GM12878 (cell line): ENCODE measurements at places on chromosomes 7 and 10. TPM values are rescaled to one million over a fixed set of nuclear protein-coding genes. Genes with fewer than 3 reads are reported as not detected.

DNA sequence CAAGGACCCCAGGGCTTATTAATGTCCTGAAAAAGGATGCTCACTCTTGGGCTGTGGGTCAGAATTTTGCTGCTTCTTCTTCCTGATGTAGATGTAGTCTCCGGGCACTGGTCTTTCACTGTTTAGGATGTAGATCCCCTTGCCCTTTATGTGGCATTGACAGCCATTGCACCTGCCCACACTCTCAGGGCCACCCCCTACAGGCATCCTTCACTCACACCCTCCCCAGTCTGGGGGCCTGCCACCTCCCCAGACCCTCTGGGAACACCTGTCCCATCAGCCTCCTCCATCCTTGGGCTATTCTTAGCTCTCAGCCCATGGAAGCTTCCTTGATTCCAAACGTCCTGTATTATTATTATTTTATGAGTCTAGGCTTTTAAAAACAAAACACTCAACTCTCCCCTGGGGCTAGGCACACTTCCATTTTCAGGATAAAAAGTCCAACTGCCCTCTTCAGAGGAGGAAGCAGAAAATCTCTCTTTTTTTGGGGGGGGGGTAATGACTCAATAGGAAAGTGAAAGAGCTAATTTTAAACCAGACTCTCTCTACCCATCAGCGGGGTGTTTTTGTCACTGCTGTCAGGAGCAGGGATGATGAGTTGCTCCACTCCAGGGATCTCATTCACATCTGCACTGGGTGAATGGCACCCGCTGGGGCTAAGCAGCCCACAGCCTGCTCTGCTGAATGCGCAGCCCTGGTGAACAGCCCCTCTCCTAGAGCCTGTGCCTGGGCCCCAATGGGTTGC is 11.5 kb upstream of the KLRG2 start:
- H3K27ac ChIP-seq: peak overlapping the region; percentile 84
- peaks cover 24% of the 10 kb centered on the region for H3K4me1 ChIP-seq
- no peaks in the 10 kb centered on the region for H3K36me3 ChIP-seq
- DNase-seq: peak; percentile 47
- no peaks in the 10 kb centered on the region for H3K27me3 ChIP-seq

Gene NKX2-3
- polyA plus RNA-seq: not detected in 2 replicates

DNA sequence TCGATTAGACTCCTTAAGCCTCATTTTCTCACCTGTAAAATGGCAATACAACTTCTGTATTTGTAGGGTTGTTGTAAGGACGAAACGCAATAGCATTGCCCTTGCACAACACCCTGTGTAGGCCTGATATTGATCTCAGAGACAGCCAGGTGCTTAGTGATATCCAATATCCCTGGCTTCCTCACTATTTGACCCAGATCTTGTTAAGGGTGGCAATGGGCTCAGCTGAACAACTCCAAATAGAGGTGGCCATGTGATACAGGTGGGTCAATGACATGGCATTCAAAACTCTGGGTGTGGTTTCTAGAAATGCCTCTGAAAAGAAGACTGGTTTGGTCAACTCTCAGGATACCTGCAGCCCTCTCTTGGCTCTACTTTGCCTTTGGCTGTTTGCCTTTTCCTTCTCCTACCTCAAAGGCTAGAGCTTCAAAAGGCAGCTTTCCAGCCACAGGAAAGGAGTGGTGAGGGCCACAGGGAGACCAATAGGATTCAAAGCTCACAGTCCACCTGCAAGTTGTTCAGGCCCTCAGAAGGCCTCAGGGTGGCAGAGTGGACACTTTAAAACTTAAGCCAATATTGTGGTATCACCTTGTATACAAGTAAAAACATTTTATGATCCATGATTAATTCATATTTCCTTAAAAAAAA is 14.9 kb upstream of the GATAD1 start:
- H3K27me3 ChIP-seq: no peaks in the 10 kb centered on the region; the same call in 1 of the 2 replicates
- no peaks in the 10 kb centered on the region for H3K4me1 ChIP-seq
- H3K4me3 ChIP-seq: no peak overlapping the region
- H3K36me3 ChIP-seq: no peaks in the 10 kb centered on the region

DNA sequence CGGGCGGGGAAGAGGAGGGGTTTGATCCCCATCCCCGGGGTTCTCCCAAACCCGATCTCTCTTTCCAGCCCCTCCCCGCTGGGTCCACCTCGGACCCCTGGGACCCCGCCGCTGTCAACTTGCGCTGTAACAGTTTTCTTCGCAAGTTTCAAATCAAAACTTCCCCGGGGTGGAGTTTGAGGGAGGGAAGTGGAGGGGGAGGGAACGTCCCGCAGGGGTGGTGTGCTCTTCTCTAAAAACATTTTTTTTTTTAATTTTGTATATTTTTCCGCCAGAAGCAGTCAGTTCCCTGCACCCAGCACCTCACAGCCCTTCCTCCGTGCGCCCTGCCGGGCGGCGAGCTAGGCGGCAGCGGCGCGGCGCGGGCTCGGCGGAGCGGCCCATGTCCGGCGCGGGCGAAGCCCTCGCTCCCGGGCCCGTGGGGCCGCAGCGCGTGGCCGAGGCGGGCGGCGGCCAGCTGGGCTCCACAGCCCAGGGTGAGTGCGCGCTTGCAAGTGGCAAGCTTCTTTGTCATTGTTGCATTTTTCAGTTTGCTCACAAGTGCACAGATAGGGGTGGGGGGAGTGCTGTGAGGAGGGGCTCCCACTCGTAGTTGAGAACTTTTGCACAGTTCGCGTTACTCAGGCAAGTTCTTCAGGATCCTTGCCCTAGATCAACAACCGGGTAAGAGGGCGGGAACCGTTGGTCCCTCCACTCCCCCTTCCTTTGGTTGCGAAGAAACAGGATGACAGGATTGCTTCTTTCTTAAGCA is 933 bp downstream of the MDFIC start:
- peaks cover 20% of the 10 kb centered on the region for H3K4me1 ChIP-seq
- no peaks in the 10 kb centered on the region for H3K36me3 ChIP-seq
- peak overlapping the region; percentile 92 for H3K27ac ChIP-seq
- no peak for DNase-seq
- H3K4me3 ChIP-seq: peak overlapping the region; percentile 85

- no peak for DNase-seq
- H3K4me3 ChIP-seq: no peak overlapping the region
- H3K36me3 ChIP-seq: no peaks in the 10 kb centered on the region
- H3K27ac ChIP-seq: no peak overlapping the region
- no peaks in the 10 kb centered on the region for H3K4me1 ChIP-seq
These were observed 156.3 kb downstream of the ZNF248 start for GRCh38 chr10:37700886-37701780.

DNA sequence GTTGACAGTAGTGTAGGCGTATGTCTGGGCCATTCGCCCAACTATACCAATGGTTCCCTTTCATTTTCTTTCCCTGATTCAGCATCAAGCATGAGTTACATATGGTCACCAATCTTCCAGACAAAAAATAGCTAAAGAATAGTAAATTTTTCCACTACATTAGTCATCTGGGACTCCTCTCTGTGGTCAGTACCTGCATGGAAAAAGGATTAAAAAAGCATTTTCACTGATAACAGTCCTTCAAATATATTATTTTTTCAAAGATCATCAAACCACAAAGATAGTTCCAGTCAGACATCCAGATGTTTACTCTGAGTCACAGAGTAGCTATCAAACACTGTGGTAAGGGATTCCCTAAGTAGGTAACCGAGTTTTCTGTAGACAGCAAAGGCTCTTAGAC is 302.6 kb upstream of the SEMA3D start:
- no peak overlapping the region for H3K27ac ChIP-seq
- H3K4me1 ChIP-seq: no peaks in the 10 kb centered on the region
- H3K27me3 ChIP-seq: no peaks in the 10 kb centered on the region
- no peaks in the 10 kb centered on the region for H3K36me3 ChIP-seq

DNA sequence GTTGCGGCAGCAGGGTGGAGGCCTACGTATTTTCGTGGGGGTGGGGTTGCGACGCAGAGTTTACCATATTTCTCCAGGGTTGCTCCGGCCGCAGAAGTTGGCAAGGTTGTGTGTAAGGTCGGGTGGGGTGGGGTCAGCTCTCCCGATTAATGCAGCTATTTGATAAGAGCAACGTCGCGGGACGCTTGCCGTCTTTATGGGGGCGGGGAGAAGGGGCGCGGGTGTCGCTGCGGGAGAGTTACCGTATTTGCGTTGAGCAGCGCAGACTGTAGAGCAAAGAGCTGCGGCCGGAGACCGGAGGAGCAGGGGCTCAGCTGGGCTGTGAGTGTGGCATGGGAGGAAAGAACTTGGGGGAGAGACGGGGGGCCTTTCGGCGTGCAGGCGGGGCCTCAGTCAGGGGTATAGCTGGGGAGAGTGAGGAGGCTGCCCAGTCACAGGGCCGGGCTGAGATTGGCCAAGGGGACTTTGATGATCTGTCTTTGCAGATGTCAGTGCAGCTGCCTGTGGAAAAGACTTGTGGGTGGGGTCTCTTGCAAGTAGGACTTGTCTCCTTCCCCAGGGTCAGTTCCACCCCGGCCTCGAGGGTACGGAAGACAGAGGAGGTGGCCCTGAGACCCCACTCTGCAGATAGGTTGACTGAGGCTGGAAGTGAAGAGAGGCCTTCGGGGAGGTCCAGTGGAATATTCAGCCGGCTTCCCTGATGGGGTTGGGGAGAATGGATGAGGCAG is 26.6 kb downstream of the ZNF775 start:
- DNase-seq: no peak
- H3K4me1 ChIP-seq: peaks cover 51% of the 10 kb centered on the region
- H3K4me3 ChIP-seq: peak overlapping the region; percentile 91
- no peaks in the 10 kb centered on the region for H3K27me3 ChIP-seq

GRCh38 chr10:103145046-103145445 is 48.0 kb downstream of the NT5C2 start:
- no peak for DNase-seq
- no peak overlapping the region for H3K4me3 ChIP-seq
- no peak overlapping the region for H3K27ac ChIP-seq
- no peaks in the 10 kb centered on the region for H3K27me3 ChIP-seq
- H3K4me1 ChIP-seq: no peaks in the 10 kb centered on the region

DNA sequence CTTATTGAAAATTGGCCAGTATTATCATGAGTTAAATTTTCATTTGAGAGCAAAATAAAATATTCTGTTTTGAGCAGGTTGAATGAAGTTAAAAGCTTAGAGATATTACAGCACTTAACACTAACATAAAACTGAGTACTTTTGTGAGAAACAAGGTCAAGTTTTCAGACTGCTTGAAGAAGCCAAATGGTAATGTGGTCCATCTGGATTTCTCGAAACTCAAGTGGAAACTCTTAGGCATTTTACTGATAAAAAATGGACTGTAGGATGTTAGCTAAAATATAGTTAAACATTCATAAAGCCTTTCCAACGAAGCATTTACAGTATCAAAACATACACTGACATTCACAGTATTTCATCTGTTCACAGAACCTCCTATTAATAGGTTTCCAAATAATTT is 528.1 kb upstream of the SEMA3D start:
- no peak overlapping the region for H3K4me3 ChIP-seq
- no peak for DNase-seq
- no peaks in the 10 kb centered on the region for H3K36me3 ChIP-seq
- no peaks in the 10 kb centered on the region for H3K4me1 ChIP-seq
- no peaks in the 10 kb centered on the region for H3K27me3 ChIP-seq
- H3K27ac ChIP-seq: no peak overlapping the region

Gene NPTX2
- not detected in 2 replicates for polyA plus RNA-seq

- no peaks in the 10 kb centered on the region for H3K36me3 ChIP-seq
- no peaks in the 10 kb centered on the region for H3K4me1 ChIP-seq
- no peak for DNase-seq
- no peaks in the 10 kb centered on the region for H3K27me3 ChIP-seq
These were observed 151.8 kb upstream of the RHEB start for GRCh38 chr7:151671514-151671913.

DNA sequence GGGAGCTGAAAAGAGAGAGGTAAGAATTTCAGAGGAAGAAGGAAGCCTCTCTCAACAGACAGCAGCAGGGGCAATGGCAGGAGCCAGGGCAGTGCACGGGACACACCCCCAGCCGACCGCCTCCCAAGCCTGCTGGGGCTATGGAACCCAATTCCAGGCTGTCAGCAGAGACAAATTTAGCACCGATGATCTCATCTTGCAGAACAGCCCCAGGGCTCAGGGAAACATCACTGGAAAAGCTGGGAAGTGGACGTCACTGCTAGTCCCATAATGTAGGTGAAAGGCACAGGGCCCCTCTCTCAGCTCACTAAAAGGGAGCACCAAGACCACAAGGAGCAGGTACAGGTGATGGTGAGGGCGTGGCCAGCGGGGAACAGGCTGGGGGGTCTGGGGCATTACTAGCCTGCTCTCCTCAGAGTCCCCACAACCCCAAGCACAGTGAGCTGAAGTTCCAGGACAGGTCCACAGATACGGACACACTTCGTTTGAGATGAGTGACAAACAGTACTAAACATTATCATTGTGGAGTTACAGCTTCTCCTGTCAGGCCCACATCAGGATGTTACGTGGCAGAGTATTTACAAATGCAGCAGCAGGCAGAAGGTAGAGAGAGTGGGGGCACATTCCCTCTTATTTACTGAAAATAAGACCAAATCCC is 103.7 kb downstream of the PLXNA4 start:
- H3K27ac ChIP-seq: no peak overlapping the region
- H3K36me3 ChIP-seq: no peaks in the 10 kb centered on the region
- H3K27me3 ChIP-seq: peaks cover 4% of the 10 kb centered on the region
- no peak overlapping the region for H3K4me3 ChIP-seq
- H3K4me1 ChIP-seq: no peaks in the 10 kb centered on the region
- DNase-seq: no peak

- H3K27me3 ChIP-seq: no peaks in the 10 kb centered on the region
- no peak overlapping the region for H3K4me3 ChIP-seq
- no peaks in the 10 kb centered on the region; the same call in none of the 2 replicates for H3K36me3 ChIP-seq
- no peak for DNase-seq
- peaks cover 26% of the 10 kb centered on the region for H3K4me1 ChIP-seq
- no peak overlapping the region for H3K27ac ChIP-seq
These were observed 124.7 kb downstream of the MAD1L1 start for GRCh38 chr7:2108071-2108455.

GRCh38 chr10:124498056-124498455 is 36.4 kb downstream of the LHPP start:
- H3K4me3 ChIP-seq: no peak overlapping the region
- no peaks in the 10 kb centered on the region for H3K36me3 ChIP-seq
- no peaks in the 10 kb centered on the region for H3K27me3 ChIP-seq
- H3K4me1 ChIP-seq: no peaks in the 10 kb centered on the region; the same call in 1 of the 2 replicates
- no peak overlapping the region for H3K27ac ChIP-seq
- DNase-seq: no peak

GRCh38 chr7:149720372-149721083 is 52.9 kb downstream of the ZNF467 start:
- DNase-seq: no peak
- H3K27ac ChIP-seq: no peak overlapping the region; the same call in 1 of the 2 replicates
- H3K4me3 ChIP-seq: no peak overlapping the region
- peaks cover 8% of the 10 kb centered on the region for H3K4me1 ChIP-seq

Gene LBX1
- not detected in 2 replicates for polyA plus RNA-seq

DNA sequence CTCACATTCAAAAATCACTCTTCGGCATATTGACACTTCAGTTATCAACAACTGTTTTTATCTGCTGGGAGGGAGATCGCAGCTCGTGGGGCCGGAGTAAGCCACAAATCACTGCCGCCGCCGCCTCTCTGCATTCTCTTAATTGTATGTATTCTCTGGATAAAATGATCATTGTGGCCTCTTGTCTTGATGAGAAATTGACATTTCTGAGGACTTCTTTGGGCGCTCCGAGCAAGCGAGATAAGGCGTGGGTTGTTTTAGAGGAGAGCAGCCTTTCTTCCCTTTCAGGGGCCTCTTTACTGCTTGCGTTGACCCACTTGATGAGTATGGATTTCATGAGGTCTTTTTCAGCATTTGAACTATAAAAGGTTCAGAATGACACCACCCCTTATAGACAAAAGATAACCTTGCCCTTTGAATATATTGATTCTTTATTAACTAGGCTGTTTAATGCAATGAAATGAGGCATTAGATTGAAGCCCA is 130.6 kb downstream of the EBF3 start:
- no peaks in the 10 kb centered on the region for H3K4me1 ChIP-seq
- no peaks in the 10 kb centered on the region for H3K27me3 ChIP-seq
- H3K36me3 ChIP-seq: no peaks in the 10 kb centered on the region
- H3K27ac ChIP-seq: no peak overlapping the region

- no peak overlapping the region for H3K4me3 ChIP-seq
- DNase-seq: no peak
- no peaks in the 10 kb centered on the region for H3K36me3 ChIP-seq
- H3K27me3 ChIP-seq: no peaks in the 10 kb centered on the region
These were observed 178.2 kb downstream of the CCDC3 start for GRCh38 chr10:12823328-12823727.
